ENCODE measurements at places on chromosomes 12 and 14.

GRCh38 chr14:52012635-52013034, 23.3 kb downstream of the RTRAF start:
- DNase-seq: no peak

GRCh38 chr12:124740691-124741137, 123.0 kb downstream of the SCARB1 start:
- no peak for DNase-seq

DNA sequence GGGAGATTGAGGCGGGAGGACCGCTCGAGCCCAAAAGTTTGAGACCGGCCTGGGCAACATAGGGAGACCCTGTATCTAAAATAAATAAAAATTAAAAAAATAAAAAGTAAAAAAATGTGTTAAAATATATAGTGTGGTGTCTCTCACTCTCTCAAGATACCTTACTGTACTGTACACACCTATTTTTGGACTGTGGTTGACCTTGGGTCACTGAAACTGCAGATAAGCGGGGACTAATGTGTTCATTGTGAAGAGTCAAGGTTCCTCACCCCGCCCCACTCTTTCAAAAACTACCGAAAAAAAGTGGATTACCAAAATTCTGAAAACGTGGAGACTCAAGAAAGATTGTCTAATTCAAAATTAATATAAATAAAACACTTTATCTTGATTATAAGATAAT, 1.0 kb upstream of the TAS2R13 start:
- no peak for DNase-seq

GRCh38 chr14:104970231-104971068, 7.7 kb downstream of the AHNAK2 start:
- no peak for DNase-seq

DNA sequence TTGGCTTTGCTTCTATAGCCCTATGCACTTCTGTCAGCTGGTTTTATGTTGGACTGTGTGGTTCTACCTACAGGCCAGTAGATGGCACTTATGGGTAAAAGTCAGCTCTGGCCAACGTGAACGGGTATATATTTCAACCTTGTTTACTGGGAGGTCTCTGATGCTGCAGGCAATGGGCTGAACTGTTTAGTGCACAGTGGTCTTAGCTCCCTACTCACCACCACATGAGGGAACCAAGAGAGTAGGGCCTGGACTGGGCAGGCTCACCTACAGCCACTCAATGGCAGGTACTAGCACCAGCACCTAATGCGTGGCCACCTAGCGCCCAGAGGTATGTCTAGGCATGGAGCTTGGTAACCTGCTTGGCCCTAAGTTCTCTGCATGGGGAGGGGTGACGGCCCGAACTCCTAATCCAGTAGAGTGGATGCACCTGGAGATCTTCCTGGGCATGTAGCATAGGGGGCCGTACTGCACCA, 481.8 kb downstream of the TMEM117 start:
- no peak for DNase-seq

- DNase-seq: no peak
These were observed 76.3 kb downstream of the PDE3A start for GRCh38 chr12:20444595-20445170.

DNA sequence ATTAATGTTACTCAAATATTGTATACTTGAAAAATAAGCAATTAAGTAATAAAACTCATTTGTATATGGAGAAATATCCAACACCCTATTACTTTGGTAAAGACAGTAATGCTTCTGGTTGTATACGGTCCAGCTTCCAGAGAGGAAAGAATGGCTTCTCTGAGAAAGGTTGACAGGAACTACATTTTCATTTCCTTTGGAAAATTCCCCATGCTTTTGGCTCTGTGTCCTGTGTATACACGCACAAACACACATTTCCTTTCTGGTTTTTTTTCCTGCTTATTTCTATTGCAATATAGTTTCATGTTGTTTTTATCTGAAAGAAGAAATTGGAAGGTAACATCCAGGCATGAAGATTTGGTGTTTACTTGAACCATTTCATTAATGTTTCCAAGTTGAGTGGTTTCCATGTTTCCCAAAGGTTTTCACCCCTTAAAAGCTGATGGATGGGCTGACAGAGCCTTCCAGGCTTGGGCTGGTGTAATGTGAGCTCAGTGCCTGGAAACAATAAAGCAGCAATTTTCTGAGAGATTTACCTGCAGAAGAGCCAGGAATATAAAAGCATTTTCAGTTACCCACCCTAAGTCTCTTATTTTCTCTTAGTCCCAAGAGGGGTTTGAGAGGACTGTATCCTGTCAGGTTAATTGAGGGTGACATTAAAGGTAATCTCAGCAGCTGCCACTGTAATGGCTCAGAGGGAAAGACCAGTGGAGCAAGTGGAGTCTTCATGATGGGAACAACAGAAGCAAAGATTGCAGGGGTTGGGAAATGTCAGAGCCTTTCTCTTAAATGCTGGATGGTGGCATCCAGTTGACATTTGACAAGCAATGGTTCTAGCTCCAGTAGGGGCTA, 33.4 kb upstream of the TMTC1 start:
- no peak for DNase-seq

- peak; percentile 29 for DNase-seq
These were observed 596 bp downstream of the DLST start for GRCh38 chr14:74882103-74882920.

- no peak for DNase-seq
These were observed 13.8 kb downstream of the CLBA1 start for GRCh38 chr14:104999361-104999760.

DNA sequence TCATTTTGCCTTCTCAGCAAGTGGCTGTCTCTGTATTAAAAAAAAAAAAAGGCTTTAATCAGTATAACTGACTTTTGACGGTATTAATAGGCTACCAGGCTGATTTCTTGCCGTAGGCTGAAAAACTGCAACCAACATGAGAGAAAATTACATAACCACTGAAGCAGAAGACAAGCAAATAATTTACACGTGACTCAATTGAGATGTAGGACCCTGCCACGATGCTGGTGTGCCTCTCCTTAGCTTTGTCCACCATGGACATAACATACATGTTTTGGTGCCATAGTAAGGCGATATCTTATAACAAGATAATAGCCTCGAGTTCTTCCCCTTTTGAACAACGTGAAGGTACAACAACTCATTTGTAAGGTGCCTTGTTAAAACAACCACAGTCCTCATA, 88.7 kb upstream of the GRIP1 start:
- DNase-seq: no peak

GRCh38 chr12:58529897-58530741, 390.2 kb downstream of the LRIG3 start:
- DNase-seq: no peak

GRCh38 chr12:117063162-117063911, 35.9 kb downstream of the TESC start:
- DNase-seq: no peak

DNA sequence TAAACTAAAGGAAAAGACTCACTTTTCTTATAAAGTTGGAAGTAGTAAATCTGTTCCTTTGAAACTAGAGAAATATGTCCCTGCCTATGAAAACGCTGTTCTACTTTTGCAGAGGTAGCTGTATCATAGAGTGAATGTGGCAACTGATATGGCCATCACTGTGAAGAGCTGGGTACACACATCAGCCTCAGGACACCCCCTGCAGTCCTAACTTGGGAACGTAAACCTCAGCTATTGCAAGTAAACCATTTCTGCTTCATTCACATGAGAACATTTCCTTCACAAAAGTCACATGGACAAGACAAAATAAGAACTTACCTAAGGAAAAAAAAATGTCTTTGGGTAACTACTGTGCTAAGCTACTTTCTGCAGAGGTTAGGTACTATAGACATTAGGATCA, 233.3 kb upstream of the PPFIA2 start:
- no peak for DNase-seq

DNA sequence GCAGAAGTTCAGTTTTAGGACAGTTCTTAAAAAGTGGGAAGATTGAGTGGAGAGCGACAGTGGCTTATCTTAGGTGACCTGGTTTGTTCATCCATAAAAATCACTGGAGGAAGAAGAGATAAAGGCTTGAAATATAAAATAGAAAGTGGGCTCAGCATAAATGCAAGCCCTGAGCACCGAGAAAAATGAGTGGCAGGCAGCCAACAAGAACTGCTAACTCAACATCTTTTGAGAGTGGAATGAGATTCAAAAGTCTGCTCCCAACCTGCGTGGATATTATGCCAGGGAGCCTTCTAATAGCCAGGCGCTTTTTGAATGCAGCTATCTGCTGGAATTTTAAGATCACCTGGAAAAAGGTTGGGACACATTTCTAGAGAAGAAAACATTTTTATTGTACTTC, 666.5 kb downstream of the FLRT2 start:
- no peak for DNase-seq

GRCh38 chr12:114041136-114041535, 75.0 kb upstream of the RBM19 start:
- no peak for DNase-seq

- DNase-seq: no peak
These were observed 22.9 kb upstream of the ARL1 start for GRCh38 chr12:101430456-101430855.

GRCh38 chr12:130880411-130880885, 8.6 kb downstream of the RAN start:
- DNase-seq: no peak

GRCh38 chr12:124242529-124243065, 52.3 kb upstream of the RFLNA start:
- DNase-seq: no peak

GRCh38 chr12:46149905-46150304, 118.9 kb downstream of the SLC38A1 start:
- DNase-seq: no peak

- no peak for DNase-seq
These were observed 35.8 kb upstream of the LTBP2 start for GRCh38 chr14:74647678-74648461.

GRCh38 chr14:70052990-70053389, 135.8 kb downstream of the SLC8A3 start:
- no peak for DNase-seq

- no peak for DNase-seq
These were observed 32.3 kb downstream of the MED13L start for GRCh38 chr12:116245189-116245588.

DNA sequence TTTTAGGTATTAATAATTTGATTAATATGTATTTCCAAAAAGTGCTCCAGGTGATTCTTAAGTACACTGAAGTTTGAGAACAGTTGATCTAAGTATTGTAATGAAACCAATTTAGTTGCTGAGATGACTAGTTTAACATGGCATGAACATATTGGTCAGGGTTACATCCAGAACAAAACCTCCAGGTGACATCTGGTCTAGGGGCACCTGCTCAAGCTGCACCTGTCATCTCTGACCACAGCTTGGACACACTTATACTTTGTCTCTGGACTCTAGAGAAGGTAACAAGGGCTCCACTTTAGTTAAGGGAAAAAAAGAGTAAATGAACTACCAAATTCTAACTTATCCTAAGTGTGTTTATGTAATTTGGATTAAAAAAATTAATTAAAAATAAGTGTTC, 8.1 kb downstream of the ARID2 start:
- DNase-seq: no peak

DNA sequence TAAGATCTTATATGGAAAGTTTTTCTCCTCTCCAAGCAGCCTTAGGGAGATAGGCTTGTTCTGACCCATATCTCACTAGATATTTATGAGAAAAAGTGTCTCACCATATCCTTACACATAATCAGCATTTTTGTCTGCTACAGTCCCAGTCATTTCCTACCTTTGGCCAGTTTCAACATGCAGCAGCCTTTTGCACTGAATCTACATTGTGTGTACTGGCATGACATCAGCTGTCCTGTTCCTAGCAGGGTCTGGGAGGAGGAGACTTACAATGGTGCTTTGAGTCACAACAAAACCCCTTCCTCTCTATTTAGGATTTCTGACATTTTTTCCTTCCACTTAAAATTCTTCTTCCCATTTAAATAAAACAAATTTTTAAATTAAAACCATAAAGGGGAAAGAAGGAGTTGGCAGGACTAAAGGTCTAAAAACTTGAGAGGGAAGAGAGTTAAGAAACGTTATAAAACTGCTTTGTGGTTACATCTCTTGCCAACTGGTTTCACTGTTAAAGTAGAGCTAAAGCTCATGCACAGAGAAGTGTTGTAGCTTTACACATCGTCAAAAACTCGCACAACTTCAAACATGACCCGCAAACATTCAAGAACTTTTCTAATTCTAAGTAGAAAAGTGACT, 53.3 kb upstream of the CERS5 start:
- no peak for DNase-seq

GRCh38 chr12:15123401-15123800, 97.8 kb downstream of the RERG start:
- no peak for DNase-seq

DNA sequence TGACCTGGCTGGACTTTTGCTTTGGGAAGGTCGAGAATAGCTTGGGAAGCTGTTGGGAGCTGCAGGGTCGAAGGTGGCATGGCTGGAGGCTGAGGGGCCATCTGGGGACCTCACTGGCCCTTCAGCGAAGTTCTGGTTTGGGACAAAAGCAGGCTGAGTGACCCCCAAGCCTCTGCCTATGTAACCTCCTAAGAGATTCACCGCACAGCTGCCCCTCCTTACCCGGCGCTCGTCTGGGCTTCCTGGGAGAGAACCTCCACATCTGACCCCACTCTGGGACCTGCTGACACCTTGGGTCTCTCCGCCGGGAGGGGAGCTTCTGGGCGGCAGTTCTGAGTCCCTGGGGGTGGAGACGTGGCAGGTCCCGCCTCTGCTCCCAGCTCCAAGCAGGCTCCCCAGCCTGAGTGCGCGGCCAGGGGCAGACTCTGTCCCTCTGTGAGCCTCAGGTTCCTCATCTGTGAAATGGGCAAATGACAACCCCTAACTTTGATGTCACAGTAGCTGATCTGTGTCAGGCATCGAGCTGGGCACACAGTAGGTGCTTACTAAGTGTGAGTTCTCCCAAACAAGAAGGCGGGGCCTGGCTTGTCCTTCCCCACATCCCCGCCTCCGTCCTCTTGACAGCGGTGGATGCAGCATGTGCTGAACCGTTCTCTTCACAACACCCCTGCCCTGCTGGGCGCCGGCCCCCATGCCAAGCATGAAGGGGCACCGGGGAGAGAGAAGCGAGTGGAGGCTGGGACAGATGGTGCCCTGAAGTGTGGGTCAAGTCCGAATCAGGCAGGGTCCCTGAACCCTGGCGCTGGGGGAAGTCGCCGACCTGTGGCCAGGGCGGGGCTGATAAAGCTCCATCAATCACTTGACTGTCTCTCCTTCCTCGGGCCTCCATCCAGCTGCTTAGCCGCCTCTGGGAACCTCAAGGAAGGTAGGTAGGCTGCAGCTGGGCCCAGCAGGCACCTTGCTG, 3.8 kb downstream of the EXOC3L4 start:
- no peak for DNase-seq

DNA sequence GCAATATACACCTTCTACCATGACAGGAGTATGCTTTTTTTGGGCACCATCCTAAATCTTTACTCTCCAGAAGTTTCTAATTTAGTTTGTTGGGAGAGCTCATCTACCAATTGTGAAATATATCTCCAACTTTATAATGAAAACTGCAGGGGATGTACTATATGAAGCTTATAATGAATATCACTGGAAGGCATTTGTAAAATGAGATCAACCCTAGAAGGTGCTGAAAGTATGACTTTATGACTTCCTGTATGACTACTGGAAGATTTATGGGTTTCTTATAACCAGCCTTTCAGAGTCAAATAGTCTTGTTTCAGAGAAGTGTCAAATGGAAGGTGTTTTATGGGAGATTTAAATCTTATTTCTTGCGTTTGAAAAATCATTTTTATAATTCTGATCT, 122.9 kb downstream of the MYRFL start:
- no peak for DNase-seq
